ENCODE measurements at places on chromosomes 3 and 15.

- no peak for DNase-seq
Measured at GRCh38 chr3:108234387-108234957, 12.2 kb upstream of the IFT57 start.

DNA sequence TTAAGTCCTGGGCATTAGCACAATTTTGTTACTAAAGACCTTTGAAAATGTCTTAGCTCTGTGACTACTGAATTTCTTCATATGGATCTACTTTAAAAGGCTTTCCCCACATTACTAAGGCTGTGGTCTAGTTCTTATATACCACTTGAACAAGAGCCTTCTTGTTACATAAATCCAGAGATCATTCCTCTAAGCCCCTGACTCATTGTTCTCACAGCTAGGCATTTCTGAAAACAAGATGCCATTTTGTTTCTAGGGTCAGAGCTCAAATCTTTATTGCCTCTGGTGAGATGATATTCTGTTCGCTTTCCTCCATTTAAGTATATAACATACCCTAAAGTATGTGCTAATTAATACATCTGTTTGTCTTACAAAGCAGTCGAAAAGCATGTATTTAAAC, 29.8 kb upstream of the LPP start:
- no peak for DNase-seq

- DNase-seq: no peak
Measured at GRCh38 chr3:54366839-54367238, 244.5 kb downstream of the CACNA2D3 start.

DNA sequence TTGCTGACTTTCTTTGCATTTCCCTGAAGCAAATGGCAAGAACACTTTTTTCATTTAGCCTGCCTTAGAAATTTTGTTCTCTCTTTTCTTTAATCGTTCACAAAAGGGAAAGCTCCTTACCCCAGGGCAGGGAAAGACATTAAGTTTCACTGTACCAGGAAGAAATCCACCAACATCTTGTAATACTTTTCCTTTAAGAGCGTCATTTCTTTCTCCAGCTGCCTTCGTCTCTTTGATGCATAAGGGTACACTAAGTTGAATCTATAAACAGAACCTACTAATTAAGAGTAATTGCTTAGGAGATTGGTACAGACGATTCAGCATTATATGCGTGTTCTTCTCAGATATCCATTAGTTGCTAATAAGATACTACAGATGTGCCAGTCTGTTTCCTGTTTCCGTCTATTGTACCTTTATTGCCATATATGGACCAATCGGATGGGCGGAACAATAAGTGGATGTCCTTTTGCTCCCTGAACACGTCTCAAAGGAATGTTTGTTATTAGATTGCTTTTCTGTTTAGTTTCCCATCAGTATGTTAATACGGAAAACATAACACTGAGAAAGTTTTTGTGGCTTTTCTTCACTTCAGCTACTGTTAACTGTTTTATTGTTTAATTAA, 276.7 kb upstream of the RARB start:
- no peak for DNase-seq

DNA sequence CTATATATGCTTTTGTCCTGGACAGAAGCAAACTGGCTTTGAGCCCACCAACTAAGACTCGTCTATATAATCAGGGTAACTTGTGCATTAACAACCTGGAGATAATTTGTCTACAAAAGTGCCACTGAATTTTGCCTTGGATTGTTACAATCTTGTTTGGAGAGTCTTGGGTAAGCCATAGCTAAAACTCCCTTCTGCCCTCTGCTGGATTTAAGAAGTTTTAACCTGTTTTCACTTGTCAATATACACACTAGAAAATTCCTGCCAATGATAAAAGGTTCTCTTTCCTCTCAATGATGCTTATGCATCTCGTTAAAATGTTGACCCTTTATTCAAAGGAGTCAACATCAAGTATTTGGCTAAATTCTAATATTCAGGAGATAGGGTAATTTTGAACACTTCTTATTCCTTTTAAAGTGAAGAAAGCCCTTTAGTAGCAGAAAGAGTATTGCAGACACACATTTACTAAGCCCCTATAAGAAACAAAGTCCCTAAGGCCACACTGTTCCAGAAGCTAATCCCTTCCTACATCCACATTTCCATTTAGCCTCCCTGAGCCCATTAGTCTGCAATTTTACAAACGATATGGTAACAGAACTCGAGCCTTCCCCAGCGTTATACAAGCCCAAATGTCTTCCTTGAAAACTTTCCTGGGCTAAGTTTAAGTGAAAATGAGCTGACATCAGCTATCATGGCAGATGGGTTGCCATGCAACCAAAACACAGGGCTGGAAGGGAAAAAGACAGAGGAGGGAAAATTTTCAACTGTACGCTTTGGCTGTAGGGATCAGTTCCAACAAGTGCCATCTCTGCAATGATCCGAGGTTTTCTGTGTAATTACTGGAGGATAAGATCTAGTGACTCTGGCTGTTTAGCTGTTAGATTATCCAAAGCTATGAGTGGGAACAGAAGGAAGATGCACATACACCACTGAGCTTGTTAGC, 75.9 kb upstream of the FGF12 start:
- DNase-seq: no peak

DNA sequence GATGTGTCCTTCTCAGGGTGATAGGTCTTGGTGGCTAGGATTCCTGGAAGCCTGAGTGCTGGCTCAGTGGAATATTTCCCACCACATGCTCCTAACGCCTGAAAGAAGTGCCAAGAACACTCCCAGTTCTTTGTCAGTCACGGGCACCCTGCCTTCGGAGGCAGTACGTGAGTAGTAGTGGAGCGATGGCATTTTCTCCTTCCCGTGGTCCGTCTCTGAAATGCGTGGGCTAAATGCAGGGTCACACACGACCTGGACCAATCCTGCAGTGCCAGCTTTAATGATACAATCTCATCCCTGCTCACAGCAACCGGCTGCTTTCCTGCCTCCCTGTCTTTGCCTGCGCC, 14.5 kb downstream of the H1-8 start:
- peak; percentile 52 for DNase-seq

- DNase-seq: no peak
Measured at GRCh38 chr15:83012636-83013035, 1.2 kb upstream of the C15orf40 start.

DNA sequence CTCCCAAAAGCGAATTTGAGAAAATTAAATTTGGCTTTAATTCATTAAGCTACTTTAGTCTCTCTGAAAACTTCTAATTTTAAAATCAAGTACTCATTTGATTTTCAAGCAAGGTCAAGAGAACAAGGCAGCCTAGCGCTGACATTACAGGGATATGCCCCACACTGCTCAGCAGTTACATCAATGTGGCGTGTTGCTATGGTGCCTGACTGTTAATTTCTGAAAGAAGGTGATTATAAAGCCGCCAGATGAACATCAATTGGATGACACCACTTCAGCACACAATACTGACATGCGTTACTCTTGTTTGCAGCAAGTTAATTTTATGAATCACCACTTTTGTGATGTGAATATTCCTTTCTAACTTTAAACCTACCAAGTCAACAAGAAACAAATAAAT, 284.4 kb downstream of the FOXP1 start:
- no peak for DNase-seq

GRCh38 chr3:137771401-137772213, 7.5 kb downstream of the SOX14 start:
- DNase-seq: no peak

Data from AG09319 (cell line).